Upper lobe of right lung (tissue), 1 donor: ENCODE measurements at places on chromosomes 3 and 15. TPM values are rescaled to one million over a fixed set of nuclear protein-coding genes. Genes with fewer than 3 reads are reported as not detected.

DNA sequence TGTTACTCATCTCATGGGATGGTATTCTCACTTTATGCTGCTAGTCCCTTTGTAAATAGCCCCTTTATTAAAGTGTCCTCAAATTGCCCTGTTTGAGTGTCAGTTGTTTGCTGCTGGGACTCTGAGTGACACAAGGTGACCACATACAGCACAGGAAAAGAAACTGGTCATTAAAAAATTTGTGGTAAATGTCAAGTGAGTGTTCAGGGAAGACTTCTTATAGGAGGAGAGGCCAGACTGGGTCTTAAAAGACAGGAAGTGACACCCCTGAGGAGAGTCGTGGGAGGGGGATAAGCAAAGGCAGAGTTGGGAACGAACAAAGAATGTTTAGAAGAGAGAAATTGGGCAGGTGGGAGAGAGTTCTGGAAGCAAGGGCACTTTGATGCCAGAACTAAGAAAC, 35.2 kb downstream of the CCR3 start:
- no peaks in the 10 kb centered on the region for H3K27me3 ChIP-seq
- no peak for DNase-seq
- no peaks in the 10 kb centered on the region for H3K4me1 ChIP-seq
- no peak overlapping the region for H3K27ac ChIP-seq
- no peak overlapping the region for H3K4me3 ChIP-seq

- no peaks in the 10 kb centered on the region for H3K27me3 ChIP-seq
- no peak overlapping the region for H3K4me3 ChIP-seq
- no peaks in the 10 kb centered on the region for H3K4me1 ChIP-seq
- no peak for DNase-seq
Observed at GRCh38 chr3:12455740-12456139, 28.5 kb upstream of the TSEN2 start.

The TUSC7 gene
- not detected for total RNA-seq

The SEMA5B gene
- 2.3 TPM for total RNA-seq

DNA sequence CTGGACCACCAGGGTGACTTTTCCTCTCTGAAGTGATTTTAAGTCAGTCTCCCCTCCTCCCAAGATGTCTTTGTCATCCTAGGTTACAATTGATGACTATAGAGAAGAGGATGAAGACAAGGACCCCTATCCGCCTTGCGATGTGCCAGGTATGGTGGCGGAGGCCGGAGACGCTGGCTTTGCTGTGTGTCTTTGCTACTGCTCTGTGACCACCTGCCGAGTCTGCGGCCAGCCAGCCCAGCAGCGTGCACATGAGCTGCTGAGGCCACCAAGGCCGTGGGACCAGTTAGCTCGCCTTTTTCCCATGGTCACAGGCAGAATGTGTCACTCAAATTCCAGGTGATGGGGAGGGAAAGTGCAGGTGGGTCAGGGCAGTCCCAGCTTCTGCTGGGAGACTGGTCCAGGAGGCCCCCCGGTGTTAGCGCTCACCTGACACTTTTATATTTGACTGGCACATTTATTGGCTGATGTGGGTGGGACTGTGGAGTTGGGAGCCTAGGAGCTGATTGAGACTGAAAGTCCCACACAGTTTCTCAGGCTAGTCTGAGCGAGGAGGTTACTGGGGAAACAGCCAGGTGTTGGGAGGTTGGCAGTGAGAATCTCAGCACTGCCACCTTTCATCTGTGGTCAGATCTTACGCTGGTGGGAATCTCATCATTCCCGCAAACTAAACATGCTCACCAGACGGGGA, 114.1 kb downstream of the CHDH start:
- no peaks in the 10 kb centered on the region for H3K4me1 ChIP-seq
- no peak overlapping the region for H3K27ac ChIP-seq
- DNase-seq: no peak
- H3K27me3 ChIP-seq: no peaks in the 10 kb centered on the region
- H3K36me3 ChIP-seq: no peaks in the 10 kb centered on the region

The ABTB1 gene
- 47.5 TPM for total RNA-seq

The CNTN6 gene
- total RNA-seq: 9.2 TPM

DNA sequence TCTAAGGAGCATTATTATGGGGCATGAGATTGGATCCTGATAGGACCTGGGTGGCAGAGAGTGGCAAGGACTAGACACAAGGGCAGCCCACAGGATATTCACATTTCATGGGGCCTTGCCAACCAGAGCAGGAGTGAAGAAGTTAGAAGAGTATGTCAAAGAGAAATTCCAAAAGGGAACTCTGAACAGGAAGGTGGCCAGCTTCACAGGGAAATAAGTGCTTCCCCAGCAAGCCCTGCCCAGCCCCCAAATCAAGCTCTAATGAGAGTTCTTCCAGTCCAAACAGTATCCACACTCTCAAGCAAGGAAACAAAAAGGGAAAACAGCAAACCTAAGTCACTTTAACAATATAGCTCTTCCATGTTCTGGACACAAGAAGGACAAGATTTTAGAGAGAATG, 130.2 kb upstream of the COL8A1 start:
- H3K4me3 ChIP-seq: no peak overlapping the region
- no peaks in the 10 kb centered on the region for H3K27me3 ChIP-seq
- no peak for DNase-seq
- H3K4me1 ChIP-seq: peaks cover 13% of the 10 kb centered on the region
- no peaks in the 10 kb centered on the region for H3K36me3 ChIP-seq

The MUSTN1 gene
- 5.4 TPM for total RNA-seq
